ENCODE measurements at places on chromosomes 5 and 9.
A peak's percentile ranks its signal among the peaks of the same experiment; 100 is the strongest.

- no peak for DNase-seq
Measured at GRCh38 chr9:131524665-131525315, 6.3 kb downstream of the UCK1 start.

- DNase-seq = no peak
Measured at GRCh38 chr5:116577064-116577788, 2.6 kb upstream of the SEMA6A start.

DNA sequence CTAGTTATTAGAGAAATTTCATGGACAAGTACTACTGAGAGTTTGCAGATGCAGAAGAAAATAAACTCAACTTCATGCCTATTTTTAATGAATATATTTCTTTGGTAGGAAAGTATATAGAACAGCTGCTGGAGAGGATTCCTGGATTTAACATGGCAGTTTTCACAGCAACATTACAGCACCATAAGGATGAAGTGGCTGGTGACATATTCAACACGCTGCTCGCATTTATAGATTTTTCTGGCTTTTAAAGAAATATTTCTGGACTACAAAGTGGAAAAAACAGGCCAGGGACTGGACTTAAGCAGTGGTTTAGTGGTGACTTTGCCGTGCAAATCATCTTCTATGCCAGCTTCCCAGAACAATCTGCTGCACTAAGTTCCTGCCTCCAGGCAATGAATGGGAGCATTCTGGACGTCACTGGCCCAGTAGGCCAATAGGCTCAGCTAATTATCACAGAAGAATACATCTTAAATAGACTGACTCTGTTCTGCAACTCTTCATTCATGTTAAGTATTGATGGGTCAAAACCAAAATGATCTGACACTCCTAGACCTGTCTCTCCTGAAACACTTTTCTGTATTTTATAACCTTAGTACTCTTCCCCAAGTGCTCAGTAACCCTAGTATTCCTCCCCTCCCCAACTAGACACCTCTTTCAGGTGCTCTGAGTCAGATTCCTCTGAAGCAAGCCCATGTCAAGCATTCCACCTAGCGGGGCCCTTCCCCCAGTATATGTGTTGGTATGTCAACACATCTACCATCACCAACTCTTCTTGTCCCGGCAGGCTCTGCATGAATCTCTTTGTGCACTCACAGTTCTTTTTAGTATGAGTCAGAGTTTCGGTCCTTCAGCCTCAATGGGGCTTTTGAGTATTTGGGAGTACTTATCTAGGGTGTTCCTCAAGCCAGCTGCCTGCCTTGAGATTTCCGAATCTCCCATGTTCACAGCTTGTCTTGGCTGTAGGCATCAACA is 625.5 kb downstream of the CHSY3 start:
- DNase-seq = no peak

DNA sequence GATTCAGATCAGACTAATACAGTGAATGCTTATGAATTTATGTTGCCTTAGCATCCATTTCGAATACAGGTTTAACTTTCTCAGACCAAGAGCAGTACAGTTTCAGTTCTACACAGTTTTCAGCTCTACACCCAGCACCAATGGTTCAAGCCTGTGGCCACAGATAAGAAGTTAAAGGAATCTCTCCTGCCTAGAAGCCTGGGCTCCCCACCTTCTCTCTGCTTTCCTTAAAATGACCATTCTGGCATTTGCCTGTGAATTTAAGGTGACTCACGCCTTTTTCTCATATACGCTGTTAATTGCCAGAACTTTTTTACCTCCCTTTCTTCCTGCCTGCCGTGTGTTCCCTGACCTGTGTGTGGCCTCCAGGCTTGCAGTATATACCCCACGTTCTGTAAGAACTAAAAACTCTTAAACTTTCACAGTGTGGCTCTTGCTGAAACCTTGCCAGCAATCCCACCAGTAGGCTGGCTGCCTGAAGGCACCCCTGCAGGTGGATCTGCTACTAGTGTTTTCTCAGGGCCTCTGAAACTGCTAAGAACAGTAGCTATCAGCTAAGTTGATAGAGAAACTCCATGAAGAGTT is 692.8 kb upstream of the CDH18 start:
- DNase-seq = no peak

DNA sequence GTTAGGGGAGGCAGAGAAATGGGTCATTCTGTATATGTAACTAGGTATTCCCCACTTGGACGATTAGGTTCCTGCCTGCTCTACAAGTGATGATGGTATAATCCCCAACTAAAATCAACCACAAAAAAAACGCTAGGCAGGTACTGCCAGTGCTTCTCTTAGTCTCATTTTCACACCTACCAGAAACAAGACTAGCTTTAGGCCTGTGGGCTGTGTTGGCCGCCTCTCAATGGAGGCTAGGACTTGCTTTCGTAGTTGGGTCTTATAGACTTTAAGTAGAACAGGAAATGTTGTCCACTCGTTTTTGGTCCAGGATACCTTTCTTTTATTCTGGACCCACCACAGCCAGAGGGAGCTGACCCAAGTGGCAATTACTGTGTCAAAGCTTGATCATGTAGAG is 111.8 kb downstream of the UNC13B start:
- no peak for DNase-seq

- DNase-seq = no peak
Measured at GRCh38 chr9:126295516-126295915, 31.1 kb upstream of the MVB12B start.

DNA sequence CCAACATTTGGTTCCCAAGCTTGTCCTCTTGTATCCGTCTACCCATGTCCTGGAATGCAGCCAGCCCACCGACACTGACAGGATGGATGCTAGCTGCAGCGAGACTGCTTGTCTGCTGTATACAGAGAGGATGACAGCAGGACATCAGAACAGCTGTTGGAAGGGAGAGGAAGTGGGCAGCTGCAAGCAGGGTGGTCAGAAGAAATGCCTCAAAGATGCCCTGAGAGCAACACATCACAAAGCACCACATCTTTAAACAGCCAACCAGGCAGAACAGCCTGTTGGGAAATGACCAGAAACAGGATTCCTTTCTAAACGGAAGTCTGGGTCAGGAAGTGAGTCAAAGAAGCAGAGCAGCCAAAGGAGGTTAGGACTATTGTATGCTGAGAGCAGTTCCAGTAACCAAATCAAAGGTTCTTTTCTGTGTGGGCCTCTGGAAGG is 219.1 kb downstream of the NDUFS4 start:
- peak; percentile 15 for DNase-seq

- peak; percentile 3 for DNase-seq
Measured at GRCh38 chr5:26894719-26895263, 143.6 kb downstream of the CDH9 start.

- DNase-seq = no peak
Measured at GRCh38 chr5:83368835-83369234, 102.7 kb upstream of the VCAN start.

DNA sequence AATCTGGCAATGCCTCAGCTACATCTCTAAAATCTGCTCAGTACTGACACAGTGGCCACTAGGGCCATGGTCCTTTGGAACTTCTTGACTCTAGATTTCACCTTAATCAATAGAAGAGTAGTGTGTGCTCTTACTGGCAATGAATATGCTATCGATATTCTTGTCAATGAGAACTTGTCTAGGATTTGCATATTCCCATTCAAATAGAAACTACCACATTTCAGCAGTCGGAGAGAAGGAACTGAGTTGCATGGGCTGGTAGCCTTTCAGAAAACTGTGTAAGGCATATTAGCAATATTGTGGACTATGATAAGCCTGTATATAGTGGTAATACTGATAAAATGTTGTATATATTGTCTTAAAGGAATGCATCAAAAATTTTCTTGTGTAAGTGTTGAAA is 45.3 kb upstream of the NAA35 start:
- no peak for DNase-seq

DNA sequence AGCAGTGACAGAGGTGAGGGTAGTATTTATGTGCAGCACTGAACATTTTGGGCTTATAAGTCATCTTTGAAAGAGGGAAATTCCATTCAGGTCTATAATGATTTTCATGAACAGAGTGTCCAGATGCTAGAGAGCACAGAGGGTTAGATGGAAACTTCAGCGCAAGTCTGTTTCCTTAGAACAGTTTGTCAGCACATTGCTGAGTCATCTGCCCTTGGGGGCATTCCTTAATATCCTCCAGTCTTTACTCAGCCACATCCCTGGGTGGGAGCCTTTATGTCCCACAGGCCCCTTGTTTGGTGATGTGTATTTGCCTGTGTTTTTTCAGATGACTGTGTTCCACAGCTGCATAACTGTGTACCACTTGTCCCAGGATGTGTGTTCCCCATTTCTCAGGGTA is 138.5 kb upstream of the S1PR3 start:
- DNase-seq = peak; percentile 13

GRCh38 chr9:129334105-129334935 is 156.3 kb upstream of the IER5L start:
- peak; percentile 48 for DNase-seq

- DNase-seq = no peak
Measured at GRCh38 chr5:173472784-173473278, 143.6 kb downstream of the BOD1 start.

GRCh38 chr5:60178101-60178500 is 284.6 kb upstream of the PDE4D start:
- no peak for DNase-seq

- DNase-seq = peak; percentile 57
Measured at GRCh38 chr5:15993334-15993733, 186.3 kb downstream of the MARCHF11 start.

GRCh38 chr5:31819926-31820516 is 181.1 kb downstream of the PDZD2 start:
- no peak for DNase-seq

GRCh38 chr5:119930490-119930889 is 301.1 kb downstream of the FAM170A start:
- DNase-seq = no peak

GRCh38 chr9:128280084-128280622 is 4.1 kb downstream of the SWI5 start:
- DNase-seq = no peak

GRCh38 chr5:53543401-53543800 is 17.0 kb upstream of the NDUFS4 start:
- no peak for DNase-seq

Data from RKO (cell line).